Epithelial cell of proximal tubule (primary cell): ENCODE measurements at places on chromosomes 6 and 20.
A peak's percentile ranks its signal among the peaks of the same experiment; 100 is the strongest.

DNA sequence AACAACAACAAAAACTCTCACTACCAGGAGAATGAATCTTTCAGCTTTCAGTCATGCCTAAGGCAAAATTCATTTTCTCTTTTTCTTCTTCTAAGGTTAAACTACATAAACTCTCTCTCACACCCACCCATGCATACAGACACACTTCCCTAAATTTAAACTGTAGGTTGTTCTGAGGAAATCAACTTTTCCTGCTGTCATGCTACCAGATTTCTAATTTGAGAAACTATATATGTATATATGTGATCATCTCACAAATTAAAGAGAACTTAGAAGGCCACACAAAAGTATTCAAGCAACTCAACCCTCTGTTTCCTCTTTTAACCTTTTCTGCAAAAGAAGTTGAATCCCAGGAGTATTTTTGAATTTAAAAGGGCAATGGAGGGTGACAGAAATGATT, 532.5 kb downstream of the KIF16B start:
- no peak for DNase-seq

DNA sequence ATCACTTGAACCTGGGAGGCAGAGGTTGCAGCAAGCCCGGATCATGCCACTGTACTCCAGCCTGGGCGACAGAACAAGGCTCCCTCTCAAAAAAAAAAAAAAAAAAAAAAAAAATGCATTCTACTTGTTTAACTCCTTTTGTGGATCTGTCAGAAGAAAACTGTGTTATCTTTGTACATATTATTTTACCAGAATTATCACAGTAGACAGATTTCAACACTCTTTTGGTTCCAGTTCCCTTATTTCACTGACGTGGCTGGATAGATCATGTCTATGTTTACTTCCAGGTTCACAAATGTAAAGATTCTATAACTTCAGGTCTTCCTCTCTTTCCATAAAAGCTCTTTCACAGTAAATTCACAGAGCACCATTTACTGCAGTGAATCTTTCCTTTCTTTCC, 18.4 kb downstream of the NUDT3 start:
- DNase-seq: no peak

- peak; percentile 88 for DNase-seq
Measured at GRCh38 chr6:129500958-129501739, 208.8 kb downstream of the ARHGAP18 start.

- no peak for DNase-seq
Measured at GRCh38 chr6:144478483-144478882, 193.3 kb downstream of the UTRN start.

GRCh38 chr20:40305303-40305702, 383.7 kb downstream of the MAFB start:
- DNase-seq: no peak

DNA sequence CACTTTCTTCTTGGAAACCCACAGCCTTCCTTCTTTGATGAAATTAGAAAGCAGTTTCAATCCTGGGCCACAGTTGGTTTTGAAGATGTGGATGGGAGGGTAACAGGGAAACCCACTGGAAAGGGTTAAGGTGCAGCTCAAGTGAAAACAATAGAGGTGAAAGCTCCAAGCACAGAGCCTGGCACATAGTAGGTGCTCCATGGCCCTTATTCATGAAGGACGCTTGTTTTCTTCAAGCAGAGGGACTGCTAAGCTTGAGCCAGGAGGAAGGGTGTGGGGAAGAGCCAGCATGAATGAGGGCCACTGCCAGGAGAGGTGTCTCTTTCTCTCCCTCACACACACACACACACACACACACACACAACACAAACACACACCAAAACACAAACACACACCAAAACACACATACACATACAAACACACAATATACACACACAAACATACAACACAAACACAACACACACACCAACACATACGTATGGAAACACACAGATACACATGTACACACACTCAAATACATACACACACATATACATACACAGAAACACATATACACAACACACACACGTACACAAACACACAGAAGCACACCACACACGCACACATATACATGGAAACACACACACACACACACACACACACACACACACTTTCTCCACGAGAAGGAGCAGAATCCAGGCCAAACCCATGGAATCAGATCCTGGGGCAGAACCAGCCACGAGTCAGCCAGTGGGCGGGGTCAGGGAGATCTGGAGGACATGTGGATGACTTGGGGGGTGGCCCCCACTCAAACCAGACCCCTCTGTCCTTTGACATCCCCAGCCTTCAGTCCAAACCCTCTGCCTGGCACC, 23.7 kb upstream of the RBPJL start:
- no peak for DNase-seq
